ENCODE measurements at places on chromosomes 5 and 9. TPM values are rescaled to one million over a fixed set of nuclear protein-coding genes. Genes with fewer than 3 reads are reported as not detected.

Gene SH3RF2
- 2.0 TPM for total RNA-seq

Gene IL11RA
- total RNA-seq, result 48.8 TPM

Gene SPINK13
- not detected for total RNA-seq

Gene ACTBL2
- total RNA-seq, result not detected

Gene PCDHB1
- total RNA-seq, result not detected

Gene CD14
- 80.2 TPM for total RNA-seq

Gene ARHGEF37
- 53.0 TPM for total RNA-seq

Gene IL5
- not detected for total RNA-seq

Gene ASTN2
- 12.4 TPM for total RNA-seq

Gene CSNK1A1
- 159 TPM for total RNA-seq

Gene TPM2
- 324 TPM for total RNA-seq

Gene PCDHGA8
- total RNA-seq, result 9.3 TPM

Gene DOK3
- 11.9 TPM for total RNA-seq

Gene PCDHB9
- total RNA-seq, result 7.5 TPM

Gene DMRTA1
- 2.1 TPM for total RNA-seq

Gene RNF183
- 0.20 TPM for total RNA-seq

Gene CLTA
- 204 TPM for total RNA-seq

Gene TXNDC8
- not detected for total RNA-seq

Gene IL33
- total RNA-seq, result 19.0 TPM

Gene SLC4A9
- total RNA-seq, result not detected

Gene SELENOP
- total RNA-seq, result 924 TPM

Measured in tibial nerve (tissue), 4 donors.